GDM1 (cell line): ENCODE measurements at places on chromosomes 1 and 21.

GRCh38 chr1:220003610-220004299 lies 42.5 kb downstream of the EPRS1 start:
- DNase-seq, result no peak

- DNase-seq, result no peak
These were observed 20.0 kb downstream of the PIK3CD start for GRCh38 chr1:9671377-9672140.

DNA sequence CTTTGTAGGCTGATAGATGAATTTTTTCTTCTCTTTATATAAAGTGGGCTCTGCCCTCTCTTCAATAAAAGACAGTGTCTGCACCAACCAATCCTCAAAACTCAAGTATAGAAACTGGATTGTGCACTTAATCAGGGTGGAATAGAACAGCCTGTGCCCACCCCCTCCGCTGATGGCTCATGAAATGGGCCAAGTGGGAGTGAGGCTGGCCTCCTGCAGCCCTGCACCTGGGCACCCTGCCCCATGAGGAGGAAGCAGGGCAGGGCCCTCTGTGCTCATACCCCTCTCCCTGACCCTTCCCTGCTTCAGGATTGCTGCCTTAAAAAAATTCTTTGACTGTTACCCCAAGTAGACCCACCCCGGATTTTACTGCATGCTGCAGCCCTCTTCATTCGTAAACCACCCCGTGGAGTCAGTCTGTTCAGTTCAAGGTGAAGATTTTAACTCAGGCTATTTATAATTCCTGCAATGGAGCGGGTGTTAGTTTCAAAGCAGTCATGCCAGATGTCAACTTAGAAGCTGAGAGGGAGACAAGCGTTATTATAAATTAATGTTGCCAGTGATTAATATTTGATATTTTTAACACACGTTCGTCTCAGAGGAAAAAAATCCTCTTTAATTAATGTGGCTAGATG lies 15.8 kb downstream of the PROK1 start:
- DNase-seq, result no peak

GRCh38 chr1:204758601-204759000 lies 73.1 kb upstream of the LRRN2 start:
- no peak for DNase-seq

- DNase-seq, result no peak
These were observed 138.4 kb upstream of the KRTAP19-8 start for GRCh38 chr21:31176725-31177124.
